ENCODE measurements at places on chromosomes 7 and 10.

DNA sequence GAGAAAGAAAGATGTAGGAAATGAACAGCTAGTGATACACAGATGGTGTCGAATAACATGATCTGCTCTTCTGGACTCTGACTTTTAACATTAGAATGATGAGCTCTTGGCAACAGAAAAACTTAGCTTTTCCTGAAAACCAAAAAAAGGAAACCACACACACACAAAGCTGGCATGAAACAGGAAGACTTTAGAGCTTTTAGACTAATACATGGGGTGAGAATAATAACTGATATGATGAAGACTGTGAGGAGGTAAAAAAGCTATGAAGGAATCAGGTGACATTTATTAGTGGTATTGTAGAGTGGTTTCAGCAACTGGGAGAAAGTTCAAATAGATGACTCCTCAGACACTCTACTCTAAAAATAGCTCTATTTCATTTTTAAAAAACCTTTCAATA, 491.9 kb downstream of the PARD3 start:
- DNase-seq, result no peak

DNA sequence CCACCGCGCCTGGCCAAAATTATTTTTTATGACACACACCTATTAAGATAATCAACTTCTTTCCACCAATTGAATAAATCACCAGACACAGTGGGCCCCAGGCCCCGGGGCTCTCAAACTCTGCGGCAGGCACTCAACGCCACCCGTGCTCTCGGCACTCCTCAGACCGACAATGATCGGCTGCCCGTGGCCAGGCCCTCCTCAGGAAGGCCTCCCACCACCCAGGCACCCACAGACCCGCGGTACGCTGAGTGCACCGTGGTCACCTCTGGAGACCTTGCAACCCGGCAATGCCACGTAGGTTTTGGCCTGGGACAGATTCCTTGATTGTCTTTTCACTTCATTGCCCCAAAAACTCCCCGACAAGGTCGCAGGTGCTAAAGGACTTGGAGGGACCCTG, 6.9 kb downstream of the RADIL start:
- no peak for DNase-seq

DNA sequence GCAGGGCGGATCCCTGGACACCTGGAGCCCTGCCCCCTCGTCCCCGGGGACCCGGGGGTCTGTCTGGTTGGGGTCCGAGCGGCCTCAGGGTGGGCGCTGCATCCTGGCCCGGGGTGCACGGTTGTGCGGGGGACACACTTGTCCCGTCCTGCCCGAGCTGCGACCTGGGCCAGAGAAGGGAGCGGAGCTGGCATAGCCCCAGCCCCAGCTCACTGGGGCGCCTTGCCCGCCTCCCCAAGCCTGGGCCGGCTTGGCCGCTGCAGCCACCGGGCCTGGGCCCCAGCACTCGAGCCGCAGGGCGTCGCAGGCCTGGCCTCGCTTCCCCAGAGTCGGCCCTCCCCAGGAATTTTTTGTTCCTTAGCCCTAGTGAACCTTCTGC, 54.5 kb downstream of the GLRX3 start:
- no peak for DNase-seq

- DNase-seq, result no peak
These were observed 324.7 kb upstream of the ZMIZ1 start for GRCh38 chr10:78744056-78744455.

- DNase-seq, result no peak
These were observed 21.6 kb upstream of the NME8 start for GRCh38 chr7:37826825-37827224.

DNA sequence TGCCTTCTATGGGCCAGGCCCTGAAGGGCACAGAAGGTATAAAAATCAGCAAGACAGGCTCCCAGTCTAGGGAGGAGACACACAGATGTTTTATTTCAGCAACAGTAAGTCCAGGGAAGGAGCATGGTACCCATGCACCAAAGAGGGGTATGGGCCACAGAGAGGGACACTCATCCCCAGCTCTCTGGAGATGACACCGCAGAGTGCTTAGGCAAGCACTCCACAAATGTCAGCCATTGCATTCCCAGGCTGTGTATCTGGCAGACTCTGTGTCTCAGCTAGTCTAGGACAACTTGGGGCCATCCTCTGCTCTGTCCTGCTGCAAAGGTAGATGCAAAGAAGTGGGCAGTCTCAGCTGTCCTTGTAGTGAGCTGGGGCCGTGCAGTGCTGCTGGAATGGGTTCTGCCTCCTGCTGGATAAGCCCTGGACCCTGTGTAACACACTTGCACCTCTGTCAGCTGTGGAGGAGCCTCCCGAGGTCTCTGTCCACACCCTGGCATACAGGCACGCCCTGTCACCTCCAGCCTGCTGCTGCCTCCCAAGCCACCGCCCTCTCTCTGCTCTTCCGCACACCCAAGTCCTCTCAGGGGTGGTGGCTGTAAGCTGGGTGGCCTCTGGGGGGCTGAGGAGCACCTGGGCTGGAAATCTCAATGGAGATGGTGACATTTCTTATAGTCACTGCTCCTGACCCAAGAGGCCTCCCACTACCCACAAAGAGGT, 57.6 kb downstream of the VOPP1 start:
- DNase-seq, result no peak

GRCh38 chr7:45230083-45230482, 72.5 kb downstream of the RAMP3 start:
- no peak for DNase-seq
